Globus pallidus (tissue), 1 donor: ENCODE measurements at places on chromosomes 2 and 18.

- no peak for DNase-seq
Measured at GRCh38 chr2:88211003-88211808, 41.1 kb downstream of the THNSL2 start.

- peak; percentile 24 for DNase-seq
Measured at GRCh38 chr2:714005-714741, 37.0 kb upstream of the TMEM18 start.

DNA sequence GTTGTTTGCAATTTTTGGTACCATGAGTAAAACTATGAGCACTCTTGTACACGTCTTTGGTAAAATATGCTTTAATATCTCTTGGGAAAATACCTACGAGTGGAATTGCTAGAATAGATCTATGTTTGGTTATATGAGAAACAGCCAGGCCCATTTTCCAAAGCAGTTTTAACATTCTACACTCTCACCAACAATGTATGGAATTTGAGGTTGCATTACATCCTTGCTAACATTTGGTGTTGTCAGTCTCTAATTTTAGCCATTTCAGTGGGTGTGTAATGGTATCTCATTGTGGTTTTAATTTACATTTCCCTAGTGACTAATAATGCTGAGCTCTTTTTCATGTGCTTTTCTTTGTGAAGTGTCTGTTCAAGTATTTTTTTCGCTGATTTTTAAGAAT is 118.9 kb upstream of the TCF4 start:
- no peak for DNase-seq

DNA sequence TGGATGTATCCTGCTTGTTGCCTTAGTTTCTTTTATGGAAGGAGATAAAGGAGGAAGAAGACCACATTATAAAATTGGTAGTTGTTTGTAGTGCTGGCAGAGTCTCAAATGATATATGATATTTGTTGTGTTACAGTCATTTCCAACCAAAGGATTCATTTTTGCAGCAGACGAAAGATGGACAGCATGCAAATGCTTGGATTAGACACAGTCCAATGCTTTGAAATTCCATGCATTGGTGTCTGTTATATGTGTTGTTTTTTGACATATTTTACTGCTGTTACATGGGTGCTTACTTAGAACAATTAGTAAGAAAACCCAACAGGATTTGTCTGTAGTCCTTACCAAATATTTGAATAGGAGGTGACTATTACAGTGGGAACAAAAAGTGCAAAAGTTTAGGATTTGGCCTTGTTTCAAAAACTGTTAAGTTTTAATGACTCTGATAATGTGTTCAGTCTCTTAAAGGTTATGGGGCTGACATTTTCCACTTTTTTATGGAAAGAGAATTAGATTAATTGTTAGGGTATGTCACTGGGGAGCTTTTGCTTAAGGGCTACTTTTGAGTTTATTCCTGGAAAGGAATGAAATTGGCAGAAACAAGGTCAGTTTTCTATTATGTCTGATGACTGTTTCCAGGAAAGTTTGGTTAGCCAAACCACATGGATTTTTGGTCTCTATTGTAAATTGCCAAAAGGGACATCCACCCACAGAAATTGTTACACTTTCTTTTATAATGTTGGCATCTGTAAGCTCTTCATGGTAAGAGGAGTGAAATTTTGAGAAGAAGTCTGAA is 229.4 kb upstream of the MMADHC start:
- no peak for DNase-seq

DNA sequence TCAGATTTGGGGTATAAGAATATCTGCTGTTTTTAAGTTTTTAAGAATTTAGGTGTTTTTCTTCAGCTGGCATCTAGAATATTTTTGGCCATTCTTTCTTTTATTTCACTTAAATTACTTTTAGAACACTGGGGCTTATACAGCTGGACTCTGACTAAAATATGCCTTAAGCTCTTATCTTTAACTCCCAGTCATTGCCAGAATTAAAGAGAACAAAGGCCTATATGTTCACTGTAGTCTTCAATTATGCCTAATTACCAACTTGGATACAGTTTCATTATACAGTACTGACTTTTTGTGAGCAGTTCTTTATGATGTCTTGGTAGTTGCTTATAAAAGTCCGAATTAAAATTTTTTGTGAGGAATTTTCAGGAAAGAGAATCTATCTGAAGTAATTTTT is 192.8 kb downstream of the ZNF407 start:
- no peak for DNase-seq

GRCh38 chr2:192551760-192552159 is 357.0 kb upstream of the TMEFF2 start:
- no peak for DNase-seq

DNA sequence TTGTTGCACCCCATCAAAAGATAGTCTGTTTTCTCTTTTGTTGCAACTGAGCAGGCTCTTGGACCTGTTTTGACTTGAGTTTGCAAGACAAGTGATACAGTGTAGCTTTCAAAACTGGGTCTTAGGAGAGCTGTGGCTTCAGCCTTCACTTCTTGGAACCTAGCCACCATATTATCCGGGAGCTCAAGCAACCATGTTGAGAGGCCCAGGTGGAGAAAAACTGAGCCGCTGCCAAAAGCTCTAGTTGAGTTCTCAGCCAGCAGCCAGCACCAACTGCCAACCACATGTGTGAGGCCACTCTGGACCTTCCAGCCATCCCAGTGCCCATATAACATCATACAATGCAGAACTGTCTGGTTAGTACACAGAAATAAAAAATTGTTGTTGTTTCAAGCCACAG is 5.4 kb downstream of the CACNB4 start:
- no peak for DNase-seq

DNA sequence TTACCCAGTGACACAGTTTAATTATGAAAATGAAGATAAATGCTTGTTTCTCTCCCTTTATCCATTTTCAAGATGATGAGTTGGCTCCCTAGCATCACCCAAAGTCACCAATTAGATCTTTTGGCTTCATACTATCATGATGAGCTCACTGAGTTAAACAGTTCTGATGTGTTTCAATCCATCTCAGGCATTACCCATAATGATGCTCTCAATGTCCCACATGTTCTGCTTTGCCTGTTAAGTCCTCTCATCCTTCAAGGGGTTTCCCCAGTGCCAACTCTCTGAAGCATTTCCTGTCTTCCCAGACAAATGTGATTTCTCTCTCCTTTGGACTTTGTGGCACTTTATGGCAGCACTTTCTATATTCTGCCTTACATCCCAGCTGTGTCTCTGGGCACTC is 92.6 kb downstream of the EPB41L3 start:
- no peak for DNase-seq

GRCh38 chr18:2597639-2598038 is 26.3 kb downstream of the NDC80 start:
- no peak for DNase-seq

DNA sequence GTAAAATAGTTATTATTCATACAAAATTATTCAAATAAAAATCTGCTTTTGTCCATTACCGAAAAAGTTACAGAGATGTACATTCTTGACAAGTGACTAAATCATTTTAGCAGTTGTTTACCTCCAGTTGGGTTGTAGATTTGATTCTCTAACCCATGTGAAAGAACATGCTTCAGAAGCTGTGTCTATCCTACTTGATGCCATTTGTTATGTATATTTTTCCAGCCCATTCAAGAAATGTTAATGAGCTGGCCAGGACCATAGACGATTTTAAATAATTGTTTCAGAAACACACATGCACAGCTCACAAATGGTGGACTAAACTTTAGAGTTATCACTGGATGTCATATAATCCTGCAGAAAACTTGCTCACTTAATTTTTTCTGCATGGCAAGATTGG is 391.1 kb upstream of the REG3G start:
- DNase-seq, result no peak

DNA sequence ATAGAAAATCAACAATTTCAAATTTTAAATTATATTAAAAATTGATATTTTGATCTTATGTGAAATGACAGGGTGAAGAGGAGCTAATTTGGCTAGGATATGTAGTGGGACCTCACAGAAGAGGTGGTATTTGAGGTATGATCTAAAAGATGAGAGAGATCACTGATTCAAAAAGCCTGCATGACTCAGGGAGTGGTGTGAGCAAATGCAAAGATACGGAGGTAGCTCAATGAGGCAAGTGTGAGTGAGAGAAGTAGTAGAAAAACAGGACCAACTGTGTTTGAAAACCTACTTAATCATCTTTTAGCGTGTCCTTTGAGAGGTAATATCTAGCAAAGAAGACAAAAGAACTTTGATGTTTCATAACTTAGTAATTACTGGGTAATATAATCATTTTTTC is 557.5 kb downstream of the DSC3 start:
- DNase-seq, result no peak

GRCh38 chr2:24830786-24831185 is 37.6 kb downstream of the CENPO start:
- DNase-seq, result no peak

DNA sequence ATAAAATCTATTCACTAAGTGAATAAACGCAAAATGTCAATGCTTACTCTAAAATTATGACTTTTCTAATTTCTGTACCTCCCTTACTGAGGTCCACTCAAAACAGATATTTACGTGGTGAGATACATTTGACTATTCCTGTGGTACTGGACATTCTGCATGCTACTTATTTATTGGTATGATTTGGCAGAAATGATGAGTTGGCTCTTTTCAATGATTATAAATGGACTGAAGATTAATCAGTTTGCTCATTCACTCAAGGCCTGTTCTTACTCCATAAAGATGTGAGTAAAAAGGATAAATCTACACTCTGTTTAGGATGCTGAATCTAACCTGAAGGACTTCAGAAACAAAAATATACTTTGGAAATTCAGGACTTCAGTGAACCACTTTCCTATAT is 98.8 kb downstream of the OLA1 start:
- DNase-seq, result no peak

- DNase-seq, result no peak
Measured at GRCh38 chr2:159119652-159120257, 151.3 kb downstream of the TANC1 start.

- no peak for DNase-seq
Measured at GRCh38 chr18:2396162-2396505, 175.2 kb downstream of the METTL4 start.
